Stimulated activated CD4-positive, alpha-beta T cell treated with anti-CD3 and anti-CD28 coated beads, Interleukin-4, amount 100 ng/mL, for 4 hours (primary cell): ENCODE measurements at places on chromosomes 3 and 15.

- peak; percentile 66 for DNase-seq
These were observed 28.8 kb upstream of the UBL7 start for GRCh38 chr15:74489518-74490338.

GRCh38 chr15:75696854-75697259 is 15.8 kb downstream of the CSPG4 start:
- DNase-seq = no peak

DNA sequence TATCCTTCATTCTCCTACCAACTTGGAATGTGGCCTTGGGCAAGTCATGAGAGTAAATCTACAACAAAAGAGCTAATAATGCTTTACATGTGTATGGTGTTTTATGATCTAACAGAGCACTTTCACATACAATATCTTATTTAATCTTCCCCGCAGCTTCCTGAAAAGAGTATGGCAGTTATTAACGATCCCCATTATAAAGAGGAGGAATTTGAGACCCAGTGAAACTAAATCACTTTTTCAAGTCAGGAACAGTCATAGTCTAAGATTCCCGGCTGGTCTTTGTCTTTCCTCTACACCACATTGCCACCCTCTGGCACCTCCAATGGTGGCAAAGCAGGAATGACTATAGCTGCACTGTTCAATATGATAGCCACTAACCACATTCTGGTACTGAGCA is 69.7 kb upstream of the CMSS1 start:
- DNase-seq = no peak

- DNase-seq = no peak
These were observed 132.5 kb downstream of the EPHB1 start for GRCh38 chr3:134927599-134927998.

- no peak for DNase-seq
These were observed 43.8 kb upstream of the FBXL22 start for GRCh38 chr15:63553388-63553791.

- no peak for DNase-seq
These were observed 4.9 kb downstream of the CADPS start for GRCh38 chr3:62870321-62870720.
